NCI-H1048 (cell line): ENCODE measurements at places on chromosomes 1 and 21.
A peak's percentile ranks its signal among the peaks of the same experiment; 100 is the strongest.

DNA sequence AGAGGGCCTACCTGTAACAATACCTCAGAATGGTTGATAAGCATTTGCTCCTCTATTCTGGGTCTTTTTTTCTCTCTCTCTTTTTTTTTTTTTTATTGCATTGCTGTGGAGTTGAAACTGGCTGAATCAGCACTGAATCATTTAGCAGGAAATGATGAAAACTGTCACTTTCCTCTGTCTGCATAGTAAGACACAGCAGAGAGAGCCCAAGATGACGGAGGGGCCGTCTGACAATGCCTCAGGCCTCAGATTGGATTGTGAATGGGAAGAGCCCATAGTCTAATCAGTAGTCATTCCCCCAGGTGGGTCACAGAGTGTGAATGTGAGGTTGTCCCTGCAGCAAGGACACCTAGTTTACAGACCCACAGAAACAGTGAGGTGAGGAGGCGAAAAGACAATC is 193.2 kb upstream of the PLXNA2 start:
- DNase-seq: no peak

- no peak for DNase-seq
Observed at GRCh38 chr1:165861911-165862310, 34.5 kb downstream of the UCK2 start.

DNA sequence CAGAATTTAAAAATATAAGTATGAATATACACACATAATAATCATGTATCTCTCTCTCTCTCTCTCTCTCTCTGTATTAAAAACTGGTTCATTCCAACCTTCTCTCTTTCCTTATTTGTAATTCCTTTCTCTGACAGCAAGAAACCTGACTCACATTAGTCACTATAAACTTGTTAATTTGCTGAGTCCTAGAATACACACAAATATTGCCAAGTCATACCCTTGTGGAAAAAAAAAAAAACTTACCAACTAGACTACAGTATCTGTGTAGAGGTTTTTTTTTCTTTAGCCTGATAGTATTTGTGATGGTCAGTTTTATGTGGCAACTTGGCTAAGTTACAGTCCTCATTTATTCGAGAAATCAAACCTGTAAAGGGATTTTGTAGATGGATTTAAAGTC is 26.3 kb upstream of the NHLH2 start:
- no peak for DNase-seq

DNA sequence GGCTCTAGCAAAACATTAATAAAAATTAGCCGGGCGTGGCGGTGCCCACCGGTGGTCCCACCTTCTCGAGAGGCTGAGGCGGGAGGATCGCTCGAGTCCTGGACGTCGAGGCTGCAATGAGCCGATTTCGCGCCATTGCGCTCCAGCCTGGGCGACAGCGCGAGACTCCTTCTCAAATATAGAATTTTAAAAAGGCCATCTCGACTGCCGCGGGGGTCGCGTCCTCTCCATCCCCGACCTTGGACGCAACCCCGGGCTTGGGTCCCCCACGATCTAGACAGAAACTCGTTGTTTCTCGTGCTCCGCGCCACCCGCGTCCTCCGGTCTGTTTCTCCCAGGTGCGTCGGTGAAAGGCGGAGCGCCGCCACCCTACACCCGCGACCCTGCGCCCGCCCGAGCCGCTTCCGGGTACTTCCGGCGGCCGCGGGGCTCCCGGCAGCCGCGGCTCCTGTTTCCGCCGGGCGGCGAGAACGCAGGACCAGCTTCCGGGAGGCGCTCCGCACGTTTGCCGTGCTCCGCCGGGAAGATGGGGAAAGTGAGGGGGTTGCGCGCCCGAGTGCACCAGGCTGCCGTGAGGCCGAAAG is at the start of gene SLX9:
TSS of gene SLX9 (plus strand) at position 498 of the 584 bp plus-strand sequence. CDS start at position 527, 29 bp downstream.
- peak; percentile 43 for DNase-seq

DNA sequence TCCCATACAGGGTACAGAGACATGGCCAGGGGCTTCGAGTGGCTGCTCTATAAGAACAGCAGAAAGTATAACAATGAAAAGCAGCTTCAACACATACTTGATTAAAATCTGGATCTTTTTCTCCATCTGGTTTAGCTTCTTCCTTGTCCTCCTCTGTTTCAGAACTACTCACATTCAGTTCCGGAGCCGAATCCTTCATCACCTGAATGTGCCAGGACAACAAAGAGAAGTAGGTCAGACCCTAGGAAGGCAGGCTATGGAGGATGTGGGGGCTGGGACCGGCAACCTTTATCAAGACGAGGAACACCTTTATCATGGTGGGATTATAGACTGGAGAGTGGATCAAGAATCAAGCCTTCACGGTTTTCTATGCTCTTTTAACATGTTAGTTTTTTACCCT is 32.2 kb upstream of the RAP1GAP start:
- DNase-seq: no peak

DNA sequence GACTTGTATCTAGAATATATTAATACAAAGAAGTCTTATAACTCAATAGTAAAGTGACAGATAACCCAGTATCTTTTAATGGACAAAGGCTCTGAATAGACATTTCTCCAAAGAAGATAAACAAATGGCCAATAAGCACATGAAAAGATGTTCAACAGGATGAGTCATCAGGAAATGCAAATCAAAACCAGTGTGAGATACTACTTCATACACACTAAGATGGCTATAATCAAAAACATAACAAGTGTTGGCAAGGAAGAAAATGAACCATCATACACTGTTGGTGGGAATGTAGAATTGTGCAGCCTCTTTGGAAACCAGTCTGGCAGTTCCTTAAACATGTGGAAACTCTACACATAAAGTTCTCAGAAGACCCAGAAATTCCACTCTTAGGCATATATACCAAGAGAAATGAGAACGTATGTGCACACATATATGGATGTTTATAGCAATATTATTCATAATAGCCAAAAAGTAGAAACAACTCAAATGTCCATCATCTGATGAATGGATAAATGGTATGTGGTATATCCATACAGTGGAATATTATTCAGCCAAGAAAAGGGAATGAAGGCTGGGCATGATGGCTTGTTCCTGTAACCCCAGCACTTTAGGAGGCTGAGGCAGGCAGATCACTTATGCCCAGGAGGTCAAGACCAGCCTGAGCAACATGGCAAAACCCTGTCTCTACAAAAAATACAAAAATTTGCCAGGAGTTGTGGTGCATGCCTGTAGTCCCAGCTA is 9.9 kb upstream of the MPL start:
- DNase-seq: no peak

DNA sequence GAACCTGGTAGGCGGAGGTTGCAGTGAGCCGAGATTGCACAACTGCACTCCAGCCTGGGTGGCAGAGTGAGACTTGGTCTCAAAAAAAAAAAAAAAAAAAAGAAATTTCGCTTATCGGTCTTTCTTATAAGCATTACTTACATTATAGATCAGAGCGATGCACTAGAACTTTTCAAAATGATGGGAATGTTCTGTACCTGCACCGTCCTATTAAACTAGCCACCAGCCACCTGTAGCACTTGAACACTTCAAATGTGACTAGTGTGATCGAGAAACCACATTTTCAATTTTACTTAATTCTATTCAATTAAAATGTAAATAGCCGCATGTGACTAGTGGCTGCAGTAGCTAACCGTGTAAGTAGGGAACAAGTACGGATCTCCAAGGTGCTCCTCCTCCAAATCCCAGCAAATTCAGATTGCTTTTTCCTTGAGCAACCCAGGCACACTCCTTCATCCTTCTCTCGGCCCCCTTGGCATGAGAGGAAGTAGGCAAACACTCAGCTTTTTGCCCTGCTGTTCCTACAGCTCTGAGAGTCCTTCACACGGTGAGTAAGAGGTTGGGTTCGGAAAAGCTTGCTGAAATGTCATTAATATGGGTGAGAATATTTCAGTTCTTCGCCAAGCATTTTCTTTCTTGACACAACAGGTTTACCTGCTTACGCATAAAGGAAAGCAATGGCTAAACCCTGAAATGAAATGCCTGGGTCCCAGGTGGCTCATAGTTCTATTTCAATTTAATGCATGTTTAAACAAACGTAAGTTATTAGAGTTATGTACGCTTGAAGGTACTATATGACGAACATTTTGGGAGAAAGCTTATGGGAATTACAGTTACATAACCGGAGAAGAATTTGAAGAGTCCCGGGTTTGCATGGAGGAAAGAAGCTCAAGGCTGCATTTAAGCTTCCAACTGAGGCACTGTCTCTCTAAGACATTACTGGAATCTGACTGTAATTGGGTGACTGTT is 69.5 kb upstream of the HUNK start:
- DNase-seq: no peak

- no peak for DNase-seq
Observed at GRCh38 chr1:225114354-225114990, 185.0 kb downstream of the DNAH14 start.

GRCh38 chr1:166875302-166875733 is 746 bp downstream of the TADA1 start:
- DNase-seq: no peak

- no peak for DNase-seq
Observed at GRCh38 chr21:42942244-42942643, 16.8 kb upstream of the ERVH48-1 start.

DNA sequence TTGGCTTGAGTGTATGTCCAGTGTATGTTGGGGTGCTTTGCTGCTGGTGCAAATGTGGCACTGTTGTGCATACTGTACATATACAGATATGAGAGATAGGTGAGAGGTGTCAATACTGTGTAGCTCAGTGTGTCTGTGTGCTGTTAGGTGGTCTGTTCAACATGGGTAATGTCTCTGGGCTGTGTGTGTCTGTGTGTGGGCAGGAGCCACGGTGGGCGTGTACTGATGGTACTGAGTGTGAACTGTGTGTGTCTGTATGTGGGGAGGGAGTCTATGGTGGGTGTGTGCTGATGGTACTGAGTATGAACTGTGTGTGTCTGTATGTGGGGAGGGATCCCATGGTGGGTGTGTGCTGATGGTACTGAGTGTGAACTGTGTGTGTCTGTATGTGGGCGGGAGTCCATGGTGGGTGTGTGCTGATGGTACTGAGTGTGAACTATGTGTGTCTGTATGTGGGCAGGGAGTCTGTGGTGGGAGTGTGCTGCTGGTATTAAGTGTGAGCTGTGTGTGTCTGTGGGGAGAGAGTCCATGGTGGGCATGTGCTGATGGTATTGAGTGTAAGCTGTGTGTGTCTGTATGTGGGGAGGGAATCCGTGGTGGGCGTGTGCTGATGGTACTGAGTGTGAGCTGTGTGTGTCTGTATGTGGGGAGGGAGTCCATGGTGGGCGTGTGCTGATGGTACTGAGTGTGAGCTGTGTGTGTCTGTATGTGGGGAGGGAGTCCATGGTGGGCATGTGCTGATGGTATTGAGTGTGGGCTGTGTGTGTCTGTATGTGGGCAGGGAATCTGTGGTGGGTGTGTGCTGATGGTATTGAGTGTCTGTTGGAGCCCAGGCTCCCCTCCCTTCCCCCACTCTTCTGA is 32.2 kb upstream of the FOXO6 start:
- no peak for DNase-seq

- no peak for DNase-seq
Observed at GRCh38 chr1:170701962-170702361, 38.0 kb downstream of the PRRX1 start.

- DNase-seq: no peak
Observed at GRCh38 chr1:14679027-14679688, 80.7 kb downstream of the KAZN start.

DNA sequence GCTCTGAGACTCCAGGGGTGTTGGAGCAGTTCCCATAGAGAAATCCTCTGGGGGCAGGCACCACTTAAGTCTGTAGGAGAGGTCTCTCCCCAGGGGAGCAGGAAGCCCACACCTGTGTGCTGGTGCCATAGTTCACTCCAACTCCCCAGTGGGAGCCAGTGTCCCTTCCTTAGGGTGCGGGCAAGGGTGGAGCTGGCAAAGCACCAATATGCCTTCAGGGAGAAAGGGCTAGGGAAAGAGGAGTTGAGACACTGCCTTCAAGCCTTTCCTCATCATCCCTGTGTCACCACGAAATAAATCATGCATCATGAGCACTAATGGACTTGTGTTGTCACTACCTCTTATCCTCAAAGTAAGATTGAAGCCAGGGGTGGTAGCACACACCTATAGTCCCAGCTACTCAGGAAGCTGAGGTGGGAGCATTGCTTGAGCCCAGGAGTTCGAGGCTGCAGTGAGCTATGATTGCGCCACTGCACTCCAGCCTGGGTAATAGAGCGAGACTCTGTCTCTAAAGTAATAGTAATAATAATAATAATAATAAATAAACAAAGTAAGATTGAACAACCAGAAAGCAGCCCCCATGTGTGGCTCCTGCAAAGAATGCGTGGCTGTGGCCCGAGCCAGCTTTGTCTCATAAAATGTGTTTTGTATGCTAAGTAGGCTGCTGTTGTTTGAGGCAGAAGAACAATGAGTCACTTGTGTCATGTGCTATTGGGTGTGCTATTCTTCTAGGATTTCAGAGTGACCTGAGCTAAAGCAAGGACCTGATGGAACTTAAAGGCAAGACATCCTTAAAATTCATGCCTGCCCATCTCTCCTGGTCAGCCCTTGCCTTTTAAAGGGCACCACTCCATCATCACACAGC is 6.7 kb upstream of the TIE1 start:
- DNase-seq: no peak

- DNase-seq: no peak
Observed at GRCh38 chr1:56798053-56798471, 21.1 kb downstream of the FYB2 start.

DNA sequence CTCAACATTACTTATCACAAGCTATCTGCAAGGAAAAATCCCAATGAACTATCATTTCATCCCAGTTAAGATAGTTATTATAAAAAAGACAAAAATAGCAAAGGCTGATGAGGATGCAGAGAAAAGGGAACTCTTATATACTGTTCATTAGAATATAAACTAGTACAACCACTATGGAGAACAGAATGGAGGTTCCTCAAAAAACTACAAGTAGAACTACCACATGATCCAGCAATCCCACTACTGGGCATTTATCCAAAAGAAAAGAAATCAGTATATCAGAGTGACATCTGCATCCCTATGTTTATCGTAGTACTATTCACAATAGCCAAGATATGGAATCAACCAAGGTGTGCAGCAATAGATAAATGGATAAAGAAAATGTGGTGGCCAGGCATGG is 4.9 kb upstream of the C1orf185 start:
- no peak for DNase-seq

DNA sequence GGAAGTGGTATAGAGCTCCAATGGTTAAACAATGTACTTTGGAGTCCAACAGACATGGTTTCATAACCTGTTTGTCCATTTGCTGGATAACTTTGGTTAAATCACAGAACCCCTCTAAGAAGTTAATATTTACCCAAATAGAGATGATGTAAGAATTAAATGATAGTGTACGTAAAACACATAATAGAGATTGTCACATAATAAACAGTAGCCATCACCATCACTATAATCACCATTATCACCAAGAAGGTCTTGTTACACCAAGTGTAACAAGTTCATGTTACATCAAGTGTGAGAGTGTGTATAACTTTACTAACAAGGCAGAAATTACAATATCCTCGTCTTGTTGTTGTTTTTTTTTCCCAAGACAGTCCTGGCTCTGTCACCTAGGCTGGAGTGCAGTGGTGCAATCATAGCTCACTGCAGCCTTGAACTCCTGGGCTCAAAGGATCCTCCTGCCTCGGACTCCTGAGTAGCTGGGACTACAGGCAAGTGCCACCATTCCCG is 23.3 kb downstream of the NUCKS1 start:
- DNase-seq: no peak

GRCh38 chr1:156623946-156624813 is 5.0 kb downstream of the HAPLN2 start:
- DNase-seq: no peak

GRCh38 chr21:44444286-44444931 is 10.9 kb upstream of the LRRC3 start:
- DNase-seq: no peak

GRCh38 chr1:115811140-115811828 is 29.6 kb downstream of the NHLH2 start:
- no peak for DNase-seq

- DNase-seq: no peak
Observed at GRCh38 chr1:85911742-85912141, 203.5 kb upstream of the ZNHIT6 start.
